ENCODE measurements at places on chromosomes 12 and 14.
A peak's percentile ranks its signal among the peaks of the same experiment; 100 is the strongest.

GRCh38 chr12:80701388-80701787, 6.0 kb upstream of the MYF6 start:
- no peak for DNase-seq

DNA sequence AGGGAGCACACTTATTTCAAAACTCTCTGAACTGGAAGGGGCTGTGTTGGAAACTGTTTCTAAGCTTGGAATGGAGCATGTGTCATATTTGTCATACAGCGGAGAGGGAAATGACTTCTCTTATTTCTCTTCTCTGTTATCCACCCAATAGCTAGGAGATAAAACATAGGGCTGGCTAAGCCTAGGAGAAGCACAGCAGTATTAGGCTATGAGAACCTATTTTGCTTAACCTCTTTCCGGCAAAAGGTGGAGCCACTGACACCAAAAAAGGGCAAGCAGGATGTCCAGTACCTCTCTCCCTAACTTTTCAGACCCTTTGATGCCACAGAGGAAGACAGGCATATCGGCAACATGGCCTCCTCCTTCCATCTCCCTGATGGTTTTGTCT, 148.3 kb downstream of the CRADD start:
- DNase-seq, result no peak

DNA sequence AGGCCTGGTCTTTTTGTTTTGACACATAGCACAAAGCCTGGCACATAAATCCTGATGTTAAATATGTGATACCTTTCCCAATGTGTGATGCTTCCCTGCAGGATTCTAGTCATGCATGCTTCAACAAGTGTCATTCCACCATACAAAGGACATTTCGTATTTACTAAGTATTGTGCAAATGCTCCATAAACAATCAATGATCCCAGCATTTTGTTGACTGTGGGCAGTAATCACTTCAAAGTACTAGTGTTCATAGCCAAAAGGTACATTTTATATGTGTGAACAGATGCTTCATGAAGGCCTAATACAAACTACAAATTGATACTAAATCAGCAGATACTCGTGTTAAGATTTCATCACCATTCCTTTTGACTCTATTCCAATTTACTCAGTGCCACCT, 4.4 kb downstream of the CCNB1IP1 start:
- DNase-seq, result no peak

DNA sequence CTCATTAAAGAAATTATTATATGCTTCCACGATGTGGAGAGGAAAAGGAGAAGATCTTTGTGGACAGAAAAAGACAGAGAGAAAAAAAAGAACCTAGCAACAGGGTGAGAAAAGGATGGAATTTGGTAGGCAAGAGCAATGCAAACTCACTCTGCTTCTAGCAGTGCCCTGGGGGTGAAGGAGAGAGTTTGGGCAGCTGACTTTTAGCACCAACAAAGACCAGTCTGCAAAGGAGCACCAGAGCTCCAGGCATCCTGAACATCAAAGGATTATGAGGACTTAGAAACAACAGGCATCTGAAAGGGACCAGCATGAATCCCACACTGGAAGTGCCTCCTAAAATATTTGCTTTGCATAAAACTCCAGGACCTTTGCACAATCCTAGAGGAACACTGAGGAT, 32.8 kb upstream of the RERG start:
- no peak for DNase-seq

GRCh38 chr12:5588176-5588575, 156.3 kb downstream of the NTF3 start:
- no peak for DNase-seq

- no peak for DNase-seq
Measured at GRCh38 chr14:100402631-100403030, 79.5 kb downstream of the SLC25A47 start.

- peak; percentile 38 for DNase-seq
Measured at GRCh38 chr14:68685419-68686204, 107.3 kb downstream of the ZFP36L1 start.

DNA sequence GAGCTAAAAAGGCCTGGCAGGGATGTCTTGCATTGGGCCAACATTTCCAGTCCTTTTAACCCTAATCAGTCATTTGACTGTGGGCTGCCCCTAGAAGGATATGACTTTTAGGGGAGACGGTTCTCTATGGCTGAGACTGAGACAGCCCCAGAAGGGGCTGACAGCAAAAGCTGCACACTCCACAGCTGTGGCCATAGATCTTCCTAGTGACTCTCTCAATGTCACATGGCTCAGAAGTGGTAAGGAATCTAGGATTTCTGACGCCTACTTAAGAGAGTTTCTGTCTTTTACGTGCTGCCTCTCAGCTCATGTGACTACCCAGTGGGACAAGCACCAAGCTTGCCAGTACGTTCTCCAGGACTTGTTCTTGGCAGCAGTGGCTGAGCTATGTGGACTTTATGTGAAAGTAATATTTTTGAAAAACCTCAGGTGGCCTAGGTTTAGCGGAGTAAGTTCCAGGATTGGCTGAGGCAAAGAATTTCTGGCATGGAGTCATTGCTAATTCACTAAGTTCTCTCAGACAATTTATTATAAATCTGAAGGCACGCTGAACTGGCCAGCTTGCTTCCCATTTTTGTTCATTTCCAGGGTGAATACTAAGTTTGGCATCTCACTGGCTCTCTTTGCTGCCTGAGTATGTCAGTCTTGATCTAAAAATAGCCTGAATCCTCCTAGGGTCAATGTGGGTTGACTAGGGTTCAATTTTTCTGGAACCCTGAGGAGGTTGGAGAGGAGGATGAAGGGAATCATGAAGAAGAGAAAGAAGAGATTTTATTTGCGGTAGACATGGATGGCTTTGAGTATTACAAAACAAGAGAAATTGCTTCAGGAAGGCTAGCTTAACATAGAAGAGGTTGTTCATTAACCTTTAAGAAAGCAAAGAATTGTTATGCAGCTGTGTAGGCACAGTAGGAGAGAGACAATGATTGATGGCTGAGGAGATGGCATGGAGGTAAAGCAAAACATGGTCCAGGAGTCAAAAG, 271.8 kb downstream of the AEBP2 start:
- no peak for DNase-seq

GRCh38 chr12:61694214-61694613, 566.0 kb upstream of the USP15 start:
- DNase-seq, result no peak

DNA sequence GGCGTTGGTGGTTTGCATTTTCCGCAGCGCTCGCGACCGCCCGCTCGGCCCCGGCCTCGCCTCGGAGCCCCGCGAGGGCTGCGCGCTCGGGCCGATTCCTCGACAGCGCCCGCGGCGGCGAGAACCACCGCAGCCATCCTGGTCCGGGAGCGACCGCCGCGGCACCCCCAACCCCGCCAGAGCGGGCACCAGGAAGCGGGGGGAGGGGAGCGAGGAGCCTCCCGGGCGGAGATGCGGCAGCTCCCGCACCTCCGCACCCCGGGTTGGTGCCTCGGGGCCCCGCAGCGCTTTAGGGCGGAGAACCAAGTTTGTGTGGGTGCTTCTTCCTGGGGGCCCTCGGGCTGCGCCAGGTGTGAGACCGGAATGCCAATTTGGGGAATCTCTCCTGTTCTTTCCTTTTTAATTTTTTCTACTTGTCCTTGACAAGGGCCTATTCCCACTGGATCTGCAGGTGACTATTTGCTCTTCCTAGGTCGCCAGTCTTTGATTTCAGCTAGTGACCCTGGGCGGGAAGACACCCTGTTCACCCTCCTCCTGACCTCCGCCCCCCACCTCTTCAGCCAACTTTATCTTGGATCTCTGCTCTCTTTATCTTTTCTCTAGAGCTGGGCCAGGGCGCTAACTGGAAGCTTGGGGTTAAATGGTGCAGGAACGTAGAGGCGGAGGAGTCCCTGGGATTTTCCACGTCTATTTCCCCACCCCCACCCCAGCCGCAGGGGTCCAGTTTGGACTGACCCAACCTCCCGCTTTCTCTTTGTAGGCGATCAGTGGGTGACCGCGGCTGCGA, at the start of gene SOCS2:
Gene SOCS2 (plus strand): TSS at position 751 of the 787 bp plus-strand sequence. CDS start 223 bp downstream, outside the sequence.
- DNase-seq, result no peak

- DNase-seq, result no peak
Measured at GRCh38 chr12:44217146-44217883, 381.4 kb downstream of the TMEM117 start.

GRCh38 chr12:66724026-66724425, 45.1 kb upstream of the GRIP1 start:
- no peak for DNase-seq

- DNase-seq, result no peak
Measured at GRCh38 chr14:94031883-94032279, 5.7 kb downstream of the OTUB2 start.

DNA sequence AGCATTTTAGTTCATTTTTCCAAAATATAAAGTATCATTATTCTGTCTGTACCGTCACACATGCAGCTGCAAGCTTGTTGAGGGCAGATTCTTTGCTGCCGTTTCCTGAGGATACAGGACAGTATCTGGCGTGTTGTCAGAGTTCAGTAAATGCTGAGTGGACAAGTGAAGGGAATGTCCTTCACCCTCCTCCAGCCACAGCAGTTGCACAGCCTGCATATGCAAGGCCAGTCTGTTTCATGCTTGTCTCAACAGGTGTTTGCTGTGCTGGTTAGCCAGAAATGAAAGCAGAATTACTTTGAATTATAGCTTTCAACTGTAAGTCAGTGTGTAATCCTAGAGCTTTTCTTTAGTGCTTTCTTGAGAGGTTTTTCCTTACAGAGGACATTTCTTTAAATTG, 36.5 kb downstream of the TDP1 start:
- no peak for DNase-seq

DNA sequence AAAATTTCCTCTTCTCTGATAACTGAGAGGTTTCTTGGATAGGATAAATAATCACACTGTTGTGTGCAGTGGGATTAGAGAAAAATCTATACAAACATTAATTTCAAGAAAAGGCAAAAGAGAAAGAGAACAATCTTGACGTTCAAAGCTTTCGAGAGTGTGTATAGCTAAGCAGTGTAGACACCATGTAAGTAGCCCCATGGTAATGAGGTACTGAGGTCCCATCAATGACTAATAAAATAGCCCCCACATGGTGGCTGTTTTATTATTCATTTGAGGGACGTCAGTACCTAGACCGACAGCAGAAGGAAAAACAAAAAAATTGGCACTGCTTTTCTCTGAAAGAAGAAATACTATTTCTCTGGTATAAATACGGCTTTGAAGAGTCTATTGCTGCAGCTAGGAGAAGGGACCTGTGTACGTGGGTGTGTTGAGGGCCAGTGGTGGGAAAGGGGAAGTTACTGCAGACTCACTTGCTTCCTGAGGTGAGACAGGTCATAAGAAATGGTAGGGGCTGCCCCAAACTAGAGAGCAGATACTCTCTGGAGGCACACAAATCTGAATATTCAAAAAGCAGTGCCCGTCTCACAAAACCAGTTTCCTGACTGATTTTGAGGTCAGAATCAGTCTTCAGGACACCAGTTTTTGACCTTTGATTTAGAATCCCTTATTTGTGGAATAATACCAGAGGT, 339.8 kb downstream of the EMP1 start:
- no peak for DNase-seq

All from stimulated activated CD8-positive, alpha-beta memory T cell treated with anti-CD3 and anti-CD28 coated beads, Interleukin-7, amount 100 ng/mL, for 24 hours (primary cell).